Stimulated activated CD8-positive, alpha-beta memory T cell treated with anti-CD3 and anti-CD28 coated beads, Interleukin-2, amount 100 ng/mL, for 48 hours (primary cell): ENCODE measurements at places on chromosomes 3 and 15.
A peak's percentile ranks its signal among the peaks of the same experiment; 100 is the strongest.

GRCh38 chr3:42486814-42487565, 15.5 kb upstream of the VIPR1 start:
- DNase-seq = no peak

DNA sequence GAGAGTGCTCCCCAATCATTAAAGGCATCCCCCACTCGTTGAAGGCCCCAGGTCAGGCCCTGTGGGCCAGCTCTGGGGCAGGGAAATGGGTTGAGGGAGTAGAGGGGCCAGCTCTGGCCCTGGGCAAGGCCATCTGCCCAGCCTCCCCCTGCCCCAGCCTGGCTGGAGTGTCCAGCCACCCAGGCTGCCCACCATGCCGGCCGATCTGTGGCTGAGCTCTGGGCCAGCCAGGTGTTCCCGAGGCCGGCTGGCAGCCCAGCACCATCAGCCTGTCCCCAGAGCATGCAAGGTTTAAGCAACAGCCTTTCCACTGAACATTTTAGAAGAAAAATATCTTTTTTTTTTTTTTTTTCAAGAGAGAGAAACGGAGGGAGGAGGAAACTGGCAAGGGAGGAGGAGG, 62.8 kb upstream of the LINGO1 start:
- DNase-seq = no peak

DNA sequence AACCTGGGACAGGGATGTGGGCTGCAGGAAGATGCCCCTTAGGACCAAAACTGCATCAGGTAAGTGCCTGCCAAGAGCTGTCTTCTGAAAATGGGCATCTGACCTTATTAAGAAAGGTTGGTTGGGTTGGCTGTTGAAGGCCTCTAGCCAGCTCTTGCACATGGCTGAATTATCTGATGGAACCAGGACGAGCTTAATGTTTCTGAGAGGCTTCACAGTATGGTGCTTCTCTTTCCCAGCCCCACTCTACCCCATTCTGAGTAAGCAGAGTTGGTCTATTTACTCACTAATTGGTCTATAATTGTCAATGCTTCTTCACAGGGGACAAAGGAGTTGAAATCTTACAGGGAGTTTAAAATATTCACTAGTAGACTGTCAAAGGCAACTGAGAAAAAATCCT, 48.4 kb downstream of the DTWD1 start:
- DNase-seq = no peak

GRCh38 chr3:168218600-168218999, 122.9 kb upstream of the GOLIM4 start:
- no peak for DNase-seq

- DNase-seq = no peak
Measured at GRCh38 chr3:55441499-55441898, 45.6 kb downstream of the WNT5A start.

GRCh38 chr3:46208167-46208704, at the start of gene CCR1:
TSS of gene CCR1 (minus strand) at chr3:46208313. CDS start at chr3:46204313, 4,000 bp downstream.
- DNase-seq = peak; percentile 54

GRCh38 chr3:167705840-167706239, 28.9 kb downstream of the PDCD10 start:
- no peak for DNase-seq

DNA sequence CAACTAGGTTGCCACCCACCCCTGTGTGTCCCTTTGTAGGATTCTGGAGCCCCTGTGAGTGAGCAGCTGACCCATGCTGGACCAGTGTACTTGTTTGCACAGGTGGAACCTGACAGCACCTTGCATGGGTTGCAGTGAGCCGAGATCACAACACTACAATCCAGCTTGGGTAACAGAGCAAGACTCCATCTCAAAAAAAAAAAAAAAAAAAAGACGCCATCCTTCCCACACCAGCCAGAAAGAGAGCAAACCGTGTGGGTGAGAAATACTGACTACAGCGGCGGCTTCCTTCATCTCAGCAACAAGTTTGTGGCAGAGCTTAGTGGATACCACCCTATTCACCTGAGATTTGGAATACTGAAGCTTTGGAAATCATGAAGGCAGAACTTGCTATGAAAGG, 746 bp upstream of the CD80 start:
- DNase-seq = no peak

DNA sequence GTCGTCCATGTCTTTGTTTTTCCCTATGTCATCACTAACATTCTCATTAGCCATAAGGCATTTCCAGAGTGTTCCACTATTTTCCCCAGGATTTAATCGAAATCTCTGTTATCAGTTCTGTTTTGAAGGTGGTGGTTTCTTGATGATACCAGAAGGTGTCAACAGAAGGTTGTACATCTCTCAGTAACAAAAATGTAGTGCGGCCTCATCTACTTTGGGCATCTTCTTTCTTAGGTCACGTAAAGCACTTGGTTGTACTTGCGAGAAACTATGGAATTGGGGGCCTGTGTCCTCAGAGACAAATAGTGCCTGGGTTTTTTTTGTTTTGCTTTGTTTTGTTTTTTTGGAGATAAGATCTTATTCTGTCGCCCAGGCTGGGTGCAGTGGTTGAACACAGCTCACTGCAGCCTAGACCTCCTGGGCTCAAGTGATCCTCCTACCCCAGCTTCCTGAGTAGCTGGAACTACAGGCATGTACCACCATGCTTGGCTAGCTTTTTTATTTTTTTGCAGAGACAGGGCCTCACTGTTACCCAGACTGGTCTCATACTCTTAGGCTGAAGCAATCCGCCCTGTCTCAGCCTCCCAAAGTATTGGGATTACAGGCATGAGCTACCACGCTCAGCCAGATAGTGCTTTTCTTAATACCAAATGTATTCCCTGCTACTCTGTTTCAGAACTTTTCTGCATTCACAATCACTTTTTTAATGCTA, 61.2 kb upstream of the FURIN start:
- DNase-seq = no peak

GRCh38 chr15:64807051-64807749, 18.2 kb downstream of the PIF1 start:
- DNase-seq = no peak
